ENCODE measurements at places on chromosomes 12 and 14.

- DNase-seq, result peak; percentile 10
Measured at GRCh38 chr14:59507063-59507751, 22.9 kb downstream of the JKAMP start.

- DNase-seq, result no peak
Measured at GRCh38 chr14:70748422-70748821, 60.9 kb downstream of the MAP3K9 start.

- no peak for DNase-seq
Measured at GRCh38 chr12:1915082-1915968, 3.1 kb downstream of the CACNA2D4 start.

GRCh38 chr12:120783197-120783596 lies 57.6 kb downstream of the ACADS start:
- peak; percentile 9 for DNase-seq

DNA sequence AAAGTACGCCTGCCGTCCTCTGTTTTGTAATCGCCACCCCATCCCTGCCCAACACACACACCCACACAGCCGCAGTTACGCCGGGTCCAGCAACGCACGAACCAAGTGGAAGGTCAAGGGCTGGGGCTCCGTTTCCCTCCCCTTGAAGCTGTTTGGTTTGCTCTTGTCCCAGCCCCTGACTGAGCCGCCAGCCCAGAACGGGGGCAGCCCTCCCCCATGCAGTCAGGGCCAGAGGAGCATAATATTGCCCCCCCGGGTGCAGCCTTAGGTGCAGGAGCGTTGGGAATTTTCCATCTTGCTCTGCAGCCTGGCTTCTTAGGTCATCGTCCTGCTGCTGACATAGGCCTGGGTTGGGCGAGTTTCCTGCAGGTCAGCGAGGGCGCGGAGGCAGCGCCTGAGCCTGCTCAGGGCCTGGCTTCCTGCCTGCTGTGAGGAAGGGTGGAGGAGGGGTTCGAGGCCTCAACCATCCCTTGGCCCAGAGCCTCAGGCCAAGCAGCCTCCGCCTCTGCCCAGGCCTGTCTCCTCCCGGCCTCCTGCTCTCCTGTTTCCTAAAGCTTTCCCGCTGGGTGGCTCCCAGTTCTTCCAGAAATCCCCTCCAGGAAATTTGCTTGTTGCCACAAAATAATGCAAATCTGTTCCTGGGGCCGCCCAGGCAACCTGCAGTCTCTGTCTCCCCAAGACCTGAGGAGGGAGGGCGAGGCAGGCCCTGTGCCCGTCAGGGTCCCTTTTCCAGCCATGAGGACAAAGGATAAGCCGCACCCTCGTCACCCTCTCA lies 44.5 kb downstream of the PSMA6 start:
- no peak for DNase-seq

DNA sequence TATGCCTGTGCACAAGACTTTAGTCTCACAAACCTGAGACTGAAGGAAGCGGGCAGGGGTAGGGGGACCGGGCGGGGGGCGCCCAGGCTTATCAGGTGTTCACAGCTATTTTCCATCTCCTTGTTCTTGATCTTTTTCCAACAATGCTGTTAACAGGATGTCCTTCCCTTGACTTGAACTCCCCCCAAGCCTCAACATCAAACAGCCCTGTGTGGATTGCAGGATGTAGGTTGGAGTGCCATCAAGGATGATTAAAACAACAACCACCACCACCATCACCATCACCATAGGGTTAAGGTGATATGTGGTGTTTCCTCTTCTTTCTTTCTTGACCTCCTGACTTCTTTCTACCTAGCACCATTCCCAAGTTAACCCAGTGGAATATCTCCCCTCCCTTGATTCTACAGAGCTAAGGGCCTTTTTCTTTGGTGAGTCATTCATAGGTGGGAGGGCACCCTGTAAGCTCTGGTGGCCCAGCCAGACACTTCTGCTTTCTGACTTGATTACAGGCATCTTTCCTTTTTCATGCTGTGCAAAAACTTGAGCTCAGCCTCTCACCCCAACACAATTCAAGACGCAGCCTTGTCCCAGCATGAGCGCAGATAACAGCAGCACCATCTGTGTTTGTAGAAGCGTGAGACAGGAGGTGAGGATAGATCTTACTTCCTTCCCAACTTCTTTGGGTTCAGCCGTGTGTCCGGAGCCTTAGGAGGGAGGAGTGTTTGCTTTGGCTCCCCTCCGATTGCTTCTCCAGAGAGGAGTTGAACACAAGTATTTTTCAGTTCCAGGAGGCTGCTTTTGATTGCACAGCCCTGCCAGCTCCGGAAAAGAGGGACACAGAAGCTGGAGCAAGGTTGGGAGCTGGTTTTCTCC lies 26.8 kb downstream of the FLVCR2 start:
- no peak for DNase-seq

- no peak for DNase-seq
Measured at GRCh38 chr14:55099756-55100155, 29.3 kb upstream of the LGALS3 start.

DNA sequence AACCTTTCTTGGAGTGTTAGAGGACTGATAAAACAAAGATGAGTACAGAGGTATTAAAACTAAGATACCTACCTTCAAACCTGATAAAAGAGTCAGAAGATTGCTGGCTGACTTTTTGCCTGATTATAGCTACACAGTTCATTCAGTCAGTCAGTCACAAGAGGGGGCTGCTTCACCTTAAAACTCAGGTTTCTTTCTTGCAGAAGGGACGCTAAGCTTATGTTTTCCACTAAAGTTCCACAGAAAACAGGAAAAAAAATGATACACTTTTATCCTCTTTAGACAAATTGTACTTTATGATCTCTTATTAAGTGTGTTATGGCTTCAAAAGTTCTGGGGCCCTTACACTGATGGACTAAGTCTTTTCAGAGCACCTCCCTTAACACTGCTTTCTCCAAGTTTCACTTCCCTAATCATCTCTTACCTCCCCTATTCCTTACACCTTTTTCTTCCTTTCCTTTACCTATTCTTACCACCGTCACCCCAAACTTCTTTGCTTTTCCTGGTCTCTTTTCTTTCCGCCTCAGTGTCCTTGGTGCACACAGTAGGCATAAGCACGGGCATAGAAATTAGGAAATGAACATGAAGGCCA lies 448.7 kb upstream of the OR4E1 start:
- no peak for DNase-seq

- no peak for DNase-seq
Measured at GRCh38 chr12:1604464-1604863, 10.1 kb upstream of the FBXL14 start.

GRCh38 chr14:94027566-94028449 lies 1.7 kb downstream of the OTUB2 start:
- no peak for DNase-seq

DNA sequence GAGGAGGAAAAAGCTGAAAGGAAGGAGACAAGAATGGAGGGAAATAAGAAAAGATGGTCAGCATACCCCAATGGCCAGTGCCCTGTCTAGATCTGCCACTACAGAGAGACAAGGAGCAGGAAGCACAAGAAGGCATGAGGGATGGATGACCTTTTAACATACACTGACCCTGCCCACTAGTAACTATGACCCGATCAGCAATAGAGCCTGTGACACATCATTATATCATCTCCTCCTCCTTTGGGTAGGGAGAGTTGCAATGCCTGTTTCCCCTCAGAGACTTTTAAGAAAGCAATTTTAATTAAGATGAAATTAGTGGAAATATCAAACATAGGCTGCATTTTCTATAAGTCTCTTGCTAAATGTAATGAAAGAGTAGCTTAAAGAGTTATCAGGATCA lies 4.7 kb upstream of the SLC2A13 start:
- no peak for DNase-seq

DNA sequence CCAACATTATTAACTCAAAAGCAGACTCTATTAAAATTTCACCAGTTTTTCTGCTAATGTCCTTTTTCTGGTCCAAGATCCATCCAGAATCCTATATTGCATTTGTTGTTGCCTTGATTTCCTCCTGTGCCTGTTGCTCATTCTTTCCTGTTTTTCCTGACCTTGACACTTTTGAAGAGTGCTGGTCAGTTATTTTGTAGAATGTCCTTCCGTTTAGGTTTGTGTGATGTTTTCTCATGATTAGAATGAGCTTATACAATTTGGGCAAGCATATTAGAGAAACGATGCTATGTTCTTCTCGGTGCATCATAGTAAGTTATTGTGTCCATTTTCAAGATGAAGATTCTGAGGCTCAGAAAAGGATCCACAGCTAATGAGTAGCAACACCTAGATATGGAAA lies 33.9 kb downstream of the PHLDA1 start:
- DNase-seq, result no peak

DNA sequence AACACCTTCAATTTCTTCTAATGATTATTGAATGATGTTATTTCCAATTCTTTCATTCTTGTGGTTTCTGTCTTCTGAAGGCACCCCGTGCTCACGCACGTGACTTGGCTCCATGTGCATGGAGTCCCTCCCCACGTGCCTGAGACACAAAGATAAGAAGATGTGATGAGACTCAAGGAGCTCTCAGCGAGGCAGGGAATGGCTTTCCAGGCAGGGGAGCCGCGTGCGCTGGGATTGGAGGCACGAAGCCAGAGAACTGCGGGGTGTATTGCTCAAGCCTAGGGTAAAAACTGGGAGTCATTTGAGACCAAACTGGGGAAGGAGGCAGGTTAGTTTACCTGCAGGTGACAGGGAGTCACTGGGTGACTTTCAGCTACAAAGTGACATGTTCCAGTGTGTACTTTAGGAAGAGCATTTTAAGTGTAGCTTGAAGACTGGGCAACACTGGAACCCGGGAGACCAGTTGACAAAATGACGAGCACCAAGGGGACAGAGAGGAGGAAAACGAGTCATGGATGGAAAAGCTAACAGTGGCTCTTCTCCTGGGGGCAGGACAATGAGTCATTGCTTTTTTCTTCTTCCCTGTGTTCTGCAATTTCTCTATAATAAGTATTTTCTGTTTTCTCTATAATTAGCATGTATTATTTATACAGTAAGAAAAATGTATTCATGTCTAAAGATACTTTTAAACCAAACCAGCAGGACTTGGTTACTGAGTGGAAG lies 311.7 kb upstream of the FKBP4 start:
- DNase-seq, result no peak

DNA sequence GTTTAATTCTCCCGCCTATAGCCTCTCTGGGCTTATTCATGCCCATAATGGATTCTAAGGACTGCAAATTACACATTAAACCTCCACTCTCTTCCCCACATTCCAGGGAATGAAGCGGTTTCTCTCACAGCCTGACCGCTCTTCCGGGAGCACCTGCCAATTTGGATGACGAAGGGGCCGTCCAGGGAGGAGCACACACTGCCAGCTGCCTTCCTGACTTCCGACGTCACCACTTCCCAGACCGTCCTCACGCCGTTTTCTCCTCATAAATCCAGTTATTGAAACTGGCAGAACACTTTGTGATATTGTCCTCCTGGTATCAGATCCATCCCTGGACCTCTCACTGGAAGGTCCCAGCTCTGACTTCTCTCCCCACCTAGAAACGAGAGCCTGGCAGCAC lies 87.6 kb downstream of the GCH1 start:
- DNase-seq, result no peak

GRCh38 chr12:26783131-26783526 lies 49.9 kb downstream of the ITPR2 start:
- DNase-seq, result no peak

GRCh38 chr12:6430124-6430989 lies 14.4 kb upstream of the CD27 start:
- DNase-seq, result peak; percentile 99

DNA sequence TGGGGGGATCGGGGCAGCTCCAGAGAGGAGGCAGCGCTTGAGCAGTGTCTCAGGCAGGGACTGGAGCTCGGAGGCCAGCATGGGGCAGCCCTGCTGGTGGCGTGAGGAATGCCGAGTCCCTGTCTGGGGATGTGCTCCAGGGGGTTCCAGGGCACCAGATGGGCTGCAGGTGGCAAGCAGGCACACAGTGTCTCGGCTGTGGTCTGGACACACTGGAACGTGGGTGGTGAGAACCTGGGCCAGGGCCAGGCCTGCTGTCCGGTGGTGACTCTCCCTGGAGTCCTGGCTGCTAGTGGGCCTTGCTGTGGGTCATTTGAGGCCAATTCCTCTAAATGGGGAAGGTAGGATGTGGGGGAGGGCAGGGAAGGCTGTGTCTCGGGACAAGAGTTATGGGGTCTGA lies 199.4 kb upstream of the RTL1 start:
- no peak for DNase-seq

DNA sequence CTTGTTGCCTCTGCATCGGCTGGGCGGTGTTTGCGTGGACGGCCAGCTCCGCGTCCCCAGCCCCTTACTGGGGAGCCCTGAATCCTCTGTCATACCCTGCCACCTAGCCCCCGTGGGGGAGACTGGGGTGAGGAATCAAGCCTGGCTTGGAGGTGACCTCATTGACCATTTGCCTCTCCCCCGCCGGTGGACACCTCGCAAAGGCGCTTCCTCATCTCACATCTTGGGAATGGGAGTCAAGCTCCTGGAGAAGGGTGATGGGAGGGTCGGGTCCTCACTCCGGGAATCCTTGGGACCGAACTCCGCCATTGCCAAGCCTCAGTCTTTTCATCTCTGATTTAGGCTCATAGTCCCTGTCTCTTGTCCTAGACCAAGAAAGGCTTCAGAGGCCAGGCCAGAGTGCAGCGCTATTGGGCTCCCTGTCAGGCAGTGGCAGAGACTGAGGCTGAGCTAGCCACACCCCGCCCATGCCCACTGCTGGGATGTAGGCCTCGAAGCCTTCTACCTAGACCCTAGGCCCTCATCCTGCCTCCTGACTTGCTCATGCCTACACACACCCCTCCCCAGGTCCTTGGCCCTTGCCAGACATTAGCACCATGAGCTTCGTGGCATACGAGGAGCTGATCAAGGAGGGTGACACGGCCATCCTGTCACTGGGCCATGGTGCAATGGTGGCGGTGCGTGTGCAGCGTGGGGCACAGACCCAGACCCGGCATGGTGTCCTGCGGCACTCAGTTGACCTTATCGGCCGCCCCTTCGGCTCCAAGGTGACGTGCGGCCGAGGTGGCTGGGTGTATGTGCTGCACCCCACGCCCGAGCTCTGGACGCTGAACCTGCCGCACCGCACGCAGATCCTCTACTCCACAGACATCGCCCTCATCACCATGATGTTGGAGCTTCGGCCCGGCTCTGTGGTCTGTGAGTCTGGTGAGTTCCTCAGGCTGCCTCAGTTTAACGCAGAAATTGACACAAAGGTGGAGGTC lies 678 bp downstream of the TRMT61A start:
- DNase-seq, result no peak

GRCh38 chr14:61483476-61483875 lies 162.1 kb downstream of the PRKCH start:
- no peak for DNase-seq

GRCh38 chr12:47722941-47723631 lies 2.2 kb downstream of the ENDOU start:
- no peak for DNase-seq
